ENCODE measurements at places on chromosomes 3 and 15.

DNA sequence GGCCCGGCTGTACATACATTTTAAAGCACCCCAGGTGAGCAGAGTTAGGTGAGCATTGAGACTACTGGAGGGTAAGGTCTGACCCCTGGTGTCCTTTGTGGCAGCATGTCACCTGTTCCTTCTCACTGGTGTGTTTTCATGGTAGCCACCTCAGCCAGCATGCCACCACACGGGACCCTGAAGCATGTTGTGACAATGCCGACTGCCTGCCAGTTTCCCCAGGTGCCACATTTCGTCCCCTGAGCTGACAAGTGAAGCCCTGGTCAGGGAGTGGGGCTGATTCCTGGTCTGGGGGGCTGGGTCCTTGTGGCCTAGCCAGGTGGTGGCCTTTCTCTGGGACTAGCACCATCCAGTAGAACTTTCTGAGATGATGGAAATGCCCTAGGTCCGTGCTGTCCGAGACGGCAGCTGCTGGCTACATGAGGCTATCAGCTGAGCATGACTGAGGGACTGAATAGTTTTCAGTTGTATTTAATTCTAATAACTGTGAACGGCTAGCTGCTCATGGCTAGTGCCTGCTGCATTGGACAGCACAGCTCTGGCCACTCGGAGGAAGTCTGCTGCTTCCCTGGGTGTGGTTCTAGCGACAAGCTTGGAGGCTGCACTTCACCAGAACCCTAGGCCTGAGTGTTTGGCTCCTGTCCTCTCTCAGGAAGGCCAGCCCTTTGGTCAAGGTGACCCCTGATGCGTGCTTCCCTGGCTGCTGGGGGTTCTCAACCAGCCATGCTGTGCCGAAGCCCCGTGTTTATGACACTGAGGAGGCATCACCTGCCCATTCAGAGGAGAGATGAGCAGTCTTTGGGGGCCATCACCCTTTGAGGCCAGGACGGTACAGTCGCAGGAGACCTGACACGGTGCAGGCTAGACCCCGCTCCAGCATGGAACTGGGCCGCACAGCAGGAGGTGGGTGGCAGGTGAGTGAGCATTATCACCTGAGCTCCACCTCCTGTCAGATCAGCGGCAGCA, 3.9 kb downstream of the C3orf22 start:
- DNase-seq, result no peak

- DNase-seq, result no peak
These were observed 40.2 kb downstream of the PPM1L start for GRCh38 chr3:160796089-160796812.

DNA sequence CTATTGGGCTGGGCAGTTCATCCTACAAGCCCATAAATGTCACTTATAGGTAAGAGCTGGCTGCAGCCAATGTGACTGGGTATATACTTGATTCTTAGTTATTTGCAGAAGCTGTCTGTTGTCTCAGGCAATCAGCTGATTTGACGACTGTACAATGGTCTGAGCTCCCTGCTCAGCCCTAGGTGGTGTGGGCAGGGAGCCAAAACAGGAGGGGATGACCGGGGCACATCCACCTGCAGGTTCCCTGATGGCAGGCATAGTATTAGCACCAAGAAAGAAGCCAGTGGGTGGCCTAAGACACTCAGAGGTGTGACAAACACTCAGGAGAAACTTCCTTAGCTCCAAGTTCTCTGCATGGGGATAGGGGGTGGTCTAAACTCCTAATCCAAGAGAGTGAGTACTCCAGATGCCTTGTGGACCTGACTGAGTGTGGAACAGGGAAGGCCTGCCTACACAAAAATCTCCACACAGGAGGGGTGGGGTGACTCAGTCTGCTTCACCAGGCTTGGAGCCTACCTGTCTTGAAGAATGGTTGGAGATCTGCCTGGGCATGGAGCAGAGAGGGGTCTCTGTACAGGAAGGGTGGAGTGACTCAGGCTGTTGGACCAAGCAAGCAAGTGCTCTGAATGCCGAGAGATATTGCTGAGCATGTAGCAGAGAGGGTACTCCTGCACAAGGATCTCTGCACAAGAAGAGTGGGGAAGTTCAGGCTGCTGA, 690.4 kb upstream of the NAALADL2 start:
- DNase-seq, result no peak

GRCh38 chr15:74792227-74793016, 10.5 kb downstream of the CSK start:
- no peak for DNase-seq

DNA sequence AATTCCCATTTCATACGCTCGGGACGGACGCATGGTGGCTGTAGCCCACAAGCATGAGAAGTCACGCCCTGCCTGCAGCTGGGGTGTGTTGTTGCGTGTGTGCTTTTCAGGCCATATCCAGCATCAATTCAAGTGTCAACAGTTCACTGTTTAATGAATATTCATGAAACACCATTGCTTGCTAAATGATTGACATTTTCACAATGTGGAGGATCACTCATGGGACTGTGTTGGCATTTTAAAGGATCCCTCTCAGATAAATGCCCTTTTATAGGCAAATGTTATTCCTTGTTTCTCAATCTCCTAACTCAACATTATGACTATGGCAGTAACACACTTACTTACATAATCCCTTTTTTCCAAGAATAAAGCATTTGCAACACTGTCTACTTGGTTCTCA, 511.3 kb downstream of the GABRG3 start:
- no peak for DNase-seq

DNA sequence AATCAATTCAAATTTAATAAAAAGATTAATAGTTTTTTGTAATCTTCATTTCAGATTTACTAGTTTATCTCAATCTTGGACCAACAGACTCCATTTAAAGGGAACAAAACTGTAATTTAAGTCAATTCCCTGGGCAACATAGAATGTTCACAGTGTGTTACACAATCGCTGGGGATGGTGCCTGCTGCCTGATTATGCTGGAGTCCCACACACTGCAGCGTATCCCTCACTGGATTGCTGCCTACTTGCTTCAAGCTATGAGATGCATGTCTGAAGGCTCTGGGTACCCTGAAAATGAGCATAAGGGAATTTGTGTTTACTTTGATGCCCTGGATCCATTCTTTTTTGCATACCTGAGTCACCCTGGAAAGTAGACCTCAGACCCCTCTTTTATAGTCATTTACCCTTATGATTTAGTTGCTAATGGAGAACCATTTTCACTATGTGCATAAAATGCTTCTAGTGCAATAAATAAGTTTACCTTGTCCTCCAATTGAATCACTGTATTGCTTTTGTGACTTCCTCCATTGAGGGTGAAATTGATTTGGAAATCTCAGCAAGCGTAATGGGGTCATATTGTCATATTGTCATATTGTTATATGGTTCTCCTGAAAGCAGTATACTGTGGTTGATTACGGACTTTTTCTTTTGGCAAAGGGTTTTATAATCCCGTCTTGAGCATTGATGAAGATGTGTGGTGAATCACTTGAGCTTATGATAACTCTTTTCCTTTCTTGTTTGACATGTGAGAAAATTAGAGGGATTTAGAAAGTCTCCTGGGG, 35.9 kb downstream of the ITPR1 start:
- no peak for DNase-seq

DNA sequence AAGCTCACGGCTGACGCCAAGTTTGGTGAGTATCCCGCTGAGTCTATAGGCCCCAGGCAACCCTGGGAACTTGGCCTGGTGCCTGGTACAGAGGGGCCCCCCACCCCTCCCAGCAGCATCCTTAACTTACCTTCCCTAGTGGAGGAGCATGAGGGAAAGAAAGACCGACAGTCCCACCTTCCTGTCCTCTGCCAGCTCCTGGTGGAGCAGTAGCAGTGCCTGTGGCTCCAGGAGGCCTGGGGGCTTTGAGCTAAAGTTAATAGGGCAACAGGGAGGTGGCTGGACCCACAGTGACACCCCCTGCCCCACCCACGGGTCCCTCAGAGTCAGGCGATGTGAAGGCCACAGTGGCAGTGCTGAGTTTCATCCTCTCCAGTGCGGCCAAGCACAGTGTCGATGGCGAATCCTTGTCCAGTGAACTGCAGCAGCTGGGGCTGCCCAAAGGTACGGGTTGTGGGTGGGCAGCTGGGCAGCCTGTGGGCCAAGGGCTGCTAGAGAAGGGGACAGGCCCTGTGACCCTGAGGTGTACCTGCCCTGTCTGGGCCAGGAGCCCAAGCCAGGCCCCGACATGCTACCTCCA, 2.9 kb downstream of the COMMD4 start:
- DNase-seq, result no peak

GRCh38 chr15:50108461-50108860, 10.6 kb downstream of the ATP8B4 start:
- DNase-seq, result no peak

DNA sequence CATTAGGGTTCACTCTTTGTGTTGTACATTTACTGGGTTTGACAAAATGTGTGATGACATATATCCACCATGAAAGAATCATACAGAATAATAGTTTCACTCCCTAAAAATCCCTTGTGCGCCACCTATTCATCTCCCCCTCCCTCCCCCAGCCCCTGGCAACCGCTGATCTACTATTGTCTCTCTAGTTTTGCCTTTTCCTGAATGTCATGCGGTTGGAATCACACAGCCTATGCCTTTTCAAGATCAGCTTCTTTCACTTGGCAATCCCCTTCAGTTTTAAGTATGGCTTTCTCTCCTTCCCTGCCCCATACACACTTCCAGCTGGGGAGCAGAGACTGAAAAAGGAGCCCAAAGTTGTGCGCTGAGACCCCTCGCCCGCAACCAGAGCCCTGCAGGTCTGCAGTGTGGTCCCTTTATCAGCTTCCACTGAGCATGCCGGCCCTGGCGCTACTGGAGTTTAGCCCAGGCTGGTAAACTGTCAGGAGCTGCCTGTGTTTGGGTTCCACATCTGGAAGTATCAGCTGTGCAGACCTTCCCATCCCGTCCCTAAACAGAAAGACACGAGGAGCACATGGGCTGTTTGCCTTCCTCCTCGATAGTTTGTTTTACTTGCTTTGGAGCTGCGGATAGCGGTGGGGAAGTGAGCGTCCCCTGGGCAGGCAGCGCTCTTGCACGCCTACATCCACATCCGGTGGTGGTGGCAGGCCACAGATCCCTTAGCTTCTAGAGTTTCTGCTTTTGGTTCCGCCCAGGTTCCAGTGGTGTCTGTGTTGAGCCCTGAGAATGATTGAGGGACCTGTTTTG, 12.3 kb downstream of the BOC start:
- no peak for DNase-seq

- DNase-seq, result no peak
These were observed 637 bp upstream of the MUC4 start for GRCh38 chr3:195812366-195812765.

GRCh38 chr3:159586571-159587202, 401.9 kb upstream of the IL12A start:
- DNase-seq, result no peak

DNA sequence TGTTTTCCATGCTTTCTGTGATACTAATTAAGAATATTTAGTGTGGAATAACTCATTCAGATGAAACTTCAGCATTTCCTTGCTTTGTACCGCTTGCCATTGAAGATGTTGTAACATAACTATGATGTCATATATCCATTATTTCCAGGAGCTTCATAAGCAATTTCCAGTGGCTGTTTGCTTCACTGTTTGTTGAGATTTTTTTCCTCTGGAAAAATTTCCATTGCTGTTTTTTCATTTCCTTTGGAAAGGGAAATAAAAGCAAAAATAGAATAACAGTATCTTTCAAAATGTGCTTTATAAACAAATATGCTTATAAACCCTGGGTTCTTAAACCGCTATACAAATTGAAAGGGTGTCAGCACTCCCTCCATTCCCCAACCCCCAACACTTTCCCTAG, 319.6 kb upstream of the SEMA6D start:
- DNase-seq, result no peak

DNA sequence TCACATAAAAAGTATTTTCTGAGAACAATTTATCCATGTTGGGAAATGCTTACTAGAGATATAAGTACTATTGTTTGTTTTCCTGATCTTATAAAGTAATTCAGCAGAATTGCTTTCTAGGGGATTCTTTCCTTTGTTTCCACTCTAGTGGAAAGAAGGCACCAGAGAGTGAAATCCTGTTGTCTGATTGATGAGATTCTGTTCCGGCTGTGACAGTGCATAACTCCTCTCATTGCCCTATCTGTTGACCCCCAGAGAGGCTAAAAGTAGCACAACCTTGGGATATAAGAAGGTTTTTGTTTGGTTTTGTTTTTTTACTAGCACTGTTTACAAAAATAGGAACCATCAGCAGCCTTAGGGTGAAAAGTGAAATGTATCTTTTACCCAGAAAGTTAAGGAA, 114.1 kb downstream of the ALCAM start:
- no peak for DNase-seq

DNA sequence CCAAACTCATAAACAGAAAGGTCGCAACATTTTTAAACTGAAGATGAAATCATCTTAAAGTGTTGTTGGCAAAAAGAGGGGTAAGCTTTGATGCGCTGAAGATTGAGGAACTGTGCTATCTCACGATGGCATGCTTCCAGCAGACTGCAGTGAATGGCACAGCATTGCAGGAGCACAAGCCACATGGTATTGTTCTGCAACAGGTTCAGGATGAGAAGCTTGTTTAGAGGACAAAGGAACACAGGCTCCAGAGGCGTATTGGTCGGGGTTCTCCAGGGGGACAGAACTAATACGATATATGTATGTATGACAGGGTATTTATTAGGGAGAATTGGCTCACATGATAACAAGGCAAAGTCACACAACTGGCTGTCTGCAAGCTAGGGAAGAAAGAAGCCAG, 13.8 kb upstream of the PLD1 start:
- no peak for DNase-seq

GRCh38 chr15:75091814-75092213, 68.4 kb downstream of the PPCDC start:
- no peak for DNase-seq

DNA sequence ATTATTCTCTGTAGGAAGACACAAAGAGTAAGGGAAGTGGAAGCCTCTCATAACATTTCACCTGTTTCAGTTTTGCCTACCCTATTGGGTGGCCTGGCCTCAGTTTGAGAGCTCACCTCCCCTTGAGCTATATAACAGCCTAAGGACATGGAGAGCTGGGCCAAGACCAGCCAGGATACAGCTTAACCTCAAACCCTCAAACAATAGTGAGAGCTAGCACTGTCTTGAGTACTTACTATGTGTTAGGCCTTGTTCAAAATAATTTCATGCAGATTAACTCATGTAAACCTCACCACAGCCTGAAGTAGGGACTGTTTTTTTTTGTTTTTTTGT, 15.0 kb upstream of the TBL1XR1 start:
- no peak for DNase-seq

GRCh38 chr3:185280572-185281365, 26.9 kb upstream of the EHHADH start:
- no peak for DNase-seq

DNA sequence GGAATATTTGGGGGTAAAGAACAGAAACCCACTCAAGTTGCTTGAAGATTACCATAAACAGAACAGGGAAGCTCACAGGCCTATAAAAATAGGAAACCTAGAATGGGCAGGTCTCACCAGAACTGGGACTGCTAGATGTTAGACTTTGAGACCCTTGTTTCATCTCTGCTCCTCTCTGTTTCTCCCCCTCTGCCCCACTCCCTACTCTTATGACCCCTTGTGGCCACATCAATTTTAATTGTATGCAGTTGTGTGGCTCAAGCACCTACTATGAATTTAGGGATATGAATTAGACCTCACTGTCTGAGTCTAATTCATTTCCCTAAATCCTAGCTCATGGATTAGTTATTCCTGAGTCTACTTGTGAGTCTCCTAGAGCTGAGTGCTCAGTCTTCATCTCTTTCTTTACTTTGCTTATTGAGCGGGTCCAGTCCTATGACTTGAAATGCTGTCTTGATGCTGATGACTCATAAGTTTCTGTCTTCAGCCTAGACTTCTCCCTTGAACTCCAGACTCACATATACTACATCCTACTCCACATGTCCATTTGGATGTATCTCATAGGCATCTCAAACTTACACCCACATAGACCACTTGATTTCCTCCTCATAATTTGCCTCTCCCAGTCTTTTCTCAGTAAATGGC, 78.7 kb downstream of the ITPR1 start:
- no peak for DNase-seq

GRCh38 chr3:129628169-129628522, 21.7 kb upstream of the PLXND1 start:
- no peak for DNase-seq

All from activated CD4-positive, alpha-beta T cell treated with anti-CD3 and anti-CD28 coated beads, Interleukin-2, amount 50 U/mL, for 24 hours (primary cell).